ENCODE measurements at places on chromosomes 11 and 22.

DNA sequence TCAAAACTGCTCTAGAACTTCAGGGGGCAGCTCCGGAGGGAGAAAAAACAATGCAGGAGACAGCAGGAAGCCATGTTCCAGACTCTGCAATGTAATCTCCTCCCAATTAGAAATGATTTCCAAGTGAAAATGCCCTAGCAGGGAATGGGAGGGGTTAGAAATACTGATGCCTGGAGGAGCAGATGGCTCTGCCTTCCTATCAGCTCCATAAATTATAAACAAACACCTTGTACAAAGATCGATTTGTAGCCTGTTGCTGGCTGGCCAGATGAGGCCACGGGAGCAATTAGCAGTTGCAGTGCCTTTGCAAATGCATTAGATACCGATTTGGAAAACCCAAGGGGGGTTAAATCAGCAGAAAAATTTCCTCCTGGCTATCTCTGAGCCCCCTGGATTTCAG, 46.6 kb upstream of the CHRM4 start:
- DNase-seq: no peak

GRCh38 chr11:132439711-132440255, 1069.4 kb downstream of the NTM start:
- DNase-seq: peak; percentile 86

GRCh38 chr11:70077411-70078094, 564 bp upstream of the ANO1 start:
- no peak for DNase-seq

DNA sequence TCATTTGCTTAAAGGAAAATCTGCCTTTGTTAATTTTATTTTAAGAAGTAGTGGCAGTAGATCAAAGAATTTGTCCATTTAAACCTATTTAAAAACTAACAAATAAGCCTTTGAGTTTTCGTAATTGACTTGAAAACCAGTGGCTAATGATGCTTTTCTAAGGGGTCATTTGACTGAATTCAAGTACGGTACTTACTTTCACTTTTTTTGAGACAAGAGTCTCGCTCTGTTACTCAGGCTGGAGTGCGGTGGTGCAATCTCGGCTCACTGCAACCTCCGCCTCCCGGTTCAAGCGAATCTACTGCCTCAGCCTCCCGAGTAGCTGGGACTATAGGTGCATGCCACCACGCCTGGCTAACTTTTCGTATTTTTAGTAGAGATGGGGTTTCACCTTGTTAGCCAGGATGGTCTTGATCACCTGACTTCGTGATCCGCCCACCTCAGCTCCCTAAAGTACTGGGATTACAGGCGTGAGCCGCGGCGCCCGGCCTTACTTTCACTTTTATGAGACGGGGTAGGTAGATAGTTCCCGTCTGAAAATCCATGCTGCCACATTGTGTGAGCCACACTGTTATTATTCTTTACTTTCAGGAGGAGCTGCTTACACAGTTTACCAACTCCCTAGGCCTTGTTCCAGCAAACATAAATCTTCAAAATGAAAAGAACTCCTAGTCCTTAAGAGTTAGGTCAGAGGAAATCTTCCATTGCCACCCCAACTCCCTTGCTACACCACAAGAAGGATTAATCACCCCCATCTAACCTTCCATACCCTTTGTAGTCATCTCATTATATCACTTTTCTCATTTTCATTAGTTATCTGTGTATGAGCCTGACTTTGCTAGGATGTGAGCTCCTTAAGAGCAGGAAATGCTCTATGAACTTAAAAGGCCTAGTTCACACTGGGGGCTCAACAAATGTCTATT, 926.6 kb upstream of the CCDC90B start:
- no peak for DNase-seq

GRCh38 chr11:122375687-122376399, 259.8 kb upstream of the BLID start:
- peak; percentile 67 for DNase-seq

GRCh38 chr22:50058061-50058905, at the start of gene TTLL8:
TTLL8 (minus strand) TSS chr22:50058298.
- no peak for DNase-seq

DNA sequence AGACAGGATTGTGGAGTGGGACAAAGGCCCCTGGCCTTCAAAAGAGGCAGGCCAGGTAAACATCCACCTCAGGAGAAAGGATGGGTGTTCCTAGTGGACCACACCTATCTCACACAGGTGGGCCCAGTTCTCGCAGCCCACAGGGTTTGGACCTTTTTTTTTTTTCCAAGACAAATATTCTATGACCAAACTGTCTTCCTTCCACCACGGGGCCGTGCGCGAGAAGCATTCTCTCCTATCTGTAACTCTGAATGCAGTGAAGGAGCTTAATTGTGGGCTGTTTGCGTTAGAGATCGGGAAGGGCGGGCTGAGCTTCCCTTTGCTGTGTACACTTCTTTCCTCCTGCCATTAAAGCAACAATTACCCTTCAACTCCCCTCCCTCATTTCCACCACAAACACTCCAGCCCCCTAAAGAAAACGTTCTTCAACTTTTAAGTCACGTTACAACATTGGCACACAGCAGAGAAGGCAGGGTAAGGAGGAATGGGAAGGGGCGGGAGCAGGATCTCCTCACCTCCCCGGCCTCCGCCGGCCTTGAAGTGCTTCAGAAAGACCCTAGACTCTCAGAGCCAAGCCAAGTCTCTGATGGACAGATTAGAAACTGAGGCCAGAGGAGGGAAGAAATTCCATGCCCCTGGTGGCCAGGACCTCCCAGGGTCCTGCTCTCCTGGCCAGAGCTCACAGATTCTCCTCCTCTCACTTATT, 238.4 kb downstream of the BUD13 start:
- DNase-seq: no peak

- DNase-seq: no peak
Measured at GRCh38 chr11:132242632-132243031, 872.2 kb downstream of the NTM start.

- DNase-seq: peak; percentile 47
Measured at GRCh38 chr11:130801333-130802122, 114.8 kb downstream of the SNX19 start.

- peak; percentile 18 for DNase-seq
Measured at GRCh38 chr11:8060801-8061554, 20.0 kb upstream of the TUB start.

- DNase-seq: peak; percentile 2
Measured at GRCh38 chr11:77416357-77416756, 57.5 kb downstream of the PAK1 start.
